ENCODE measurements at places on chromosomes 1 and 21.

DNA sequence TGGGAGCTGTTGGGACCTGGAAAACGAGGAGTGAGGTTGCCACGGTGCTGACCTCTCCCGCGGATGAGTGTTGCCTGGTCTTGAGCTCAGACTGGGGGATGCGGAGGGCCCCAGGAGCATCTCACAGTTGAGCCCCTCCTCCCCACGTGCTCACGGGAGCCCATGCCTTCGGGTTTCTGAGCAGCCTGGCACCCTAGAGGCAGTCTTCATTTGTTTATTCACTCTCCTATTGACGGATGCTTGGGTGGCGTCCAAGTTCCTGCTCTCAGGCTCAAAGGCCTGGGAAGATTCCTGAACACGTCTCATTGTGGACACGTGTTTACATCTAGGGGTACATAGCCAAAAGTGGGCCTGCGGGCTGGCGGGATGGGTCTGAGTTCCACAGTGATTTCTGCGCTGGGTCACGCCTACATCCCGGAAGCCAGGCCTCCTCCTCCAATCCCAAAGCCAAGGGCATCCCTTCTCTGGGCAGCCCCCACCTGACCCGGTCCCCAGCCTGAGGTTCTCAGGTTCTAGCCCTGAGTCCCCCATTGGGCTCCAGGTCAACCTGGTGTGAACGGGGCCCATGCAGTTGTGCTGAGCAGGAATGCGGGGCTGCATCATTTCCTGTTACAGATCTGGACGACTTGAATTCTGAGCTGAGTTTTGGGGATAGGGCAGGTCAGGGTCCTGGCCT is 14.7 kb downstream of the WNT3A start:
- DNase-seq, result no peak

GRCh38 chr1:12336413-12336812 is 106.6 kb downstream of the VPS13D start:
- DNase-seq, result no peak

DNA sequence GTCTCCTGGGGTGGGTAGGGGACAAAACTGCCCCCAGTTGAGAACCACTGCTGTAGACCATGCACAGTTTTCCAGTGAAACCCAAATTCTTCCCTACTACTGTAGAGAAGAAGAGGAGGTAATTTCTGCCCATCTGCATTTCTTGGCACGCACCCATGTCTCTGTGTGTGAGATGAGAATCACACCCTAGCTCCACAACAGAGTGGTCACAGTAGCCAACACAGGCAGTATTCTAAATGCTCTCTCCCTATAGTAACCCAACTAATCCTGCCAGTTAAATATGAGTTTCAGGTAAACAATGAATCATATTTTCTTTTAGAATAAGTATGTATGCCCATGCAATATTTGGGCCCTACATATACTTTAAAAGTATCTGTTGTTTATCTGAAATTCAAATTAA is 1.2 kb upstream of the CAPN2 start:
- DNase-seq, result peak; percentile 53

DNA sequence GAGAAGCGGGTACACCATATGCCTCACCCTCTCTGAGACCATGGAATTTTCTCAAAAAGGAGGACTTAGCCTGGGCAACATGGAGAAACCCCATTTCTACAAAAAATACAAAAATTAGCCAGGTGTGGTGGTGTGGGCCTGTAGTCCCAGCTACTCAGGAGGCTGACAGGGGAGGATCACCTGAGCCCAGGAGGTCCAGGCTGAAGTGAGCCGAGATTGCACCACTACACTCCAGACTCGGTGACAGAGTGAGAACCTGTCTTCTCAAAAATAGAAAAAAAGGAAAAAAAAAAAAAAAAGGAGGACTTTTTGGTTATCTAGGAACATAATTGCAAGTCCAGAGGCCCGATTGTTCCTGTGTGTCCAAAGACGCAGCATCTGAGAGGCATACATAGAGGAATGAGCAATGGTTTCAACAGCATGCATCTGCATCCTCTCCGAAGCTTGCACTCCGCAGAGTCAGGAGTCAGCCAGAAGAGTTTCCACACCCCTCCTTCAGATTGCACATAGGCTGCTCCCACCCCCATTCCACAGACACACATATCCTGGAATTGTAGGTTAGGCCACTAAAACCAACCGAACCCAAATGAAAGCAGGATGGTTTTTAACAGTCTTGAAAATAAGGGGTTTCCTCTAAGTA is 2.5 kb upstream of the TBX15 start:
- no peak for DNase-seq

GRCh38 chr1:226274138-226274537 is 34.8 kb downstream of the LIN9 start:
- DNase-seq, result no peak
